ENCODE measurements at places on chromosomes 13 and 19.

GRCh38 chr19:6048793-6049405 lies 61.4 kb downstream of the RFX2 start:
- peak; percentile 79 for DNase-seq

DNA sequence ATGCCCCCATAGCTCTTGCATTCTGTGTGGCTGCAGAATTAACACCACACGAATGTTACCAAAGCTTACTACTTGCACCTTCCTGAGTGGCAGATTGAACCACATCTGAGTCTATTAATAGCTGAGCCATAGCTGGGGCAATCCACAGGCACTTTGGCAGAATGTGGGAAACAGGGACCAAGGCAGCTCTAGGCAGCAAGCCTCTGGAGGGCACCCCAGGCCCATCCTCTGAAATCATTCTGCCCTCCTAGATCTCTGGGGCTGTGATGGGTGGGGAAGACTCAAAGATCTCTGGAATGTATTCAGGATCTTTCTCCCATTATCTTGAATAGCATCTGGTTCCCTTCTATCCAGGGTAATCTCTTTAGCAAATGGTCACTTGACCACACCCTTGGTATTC lies 139.3 kb downstream of the TNFRSF19 start:
- no peak for DNase-seq

- DNase-seq = no peak
Observed at GRCh38 chr13:50078231-50078894, 63.1 kb downstream of the KCNRG start.

DNA sequence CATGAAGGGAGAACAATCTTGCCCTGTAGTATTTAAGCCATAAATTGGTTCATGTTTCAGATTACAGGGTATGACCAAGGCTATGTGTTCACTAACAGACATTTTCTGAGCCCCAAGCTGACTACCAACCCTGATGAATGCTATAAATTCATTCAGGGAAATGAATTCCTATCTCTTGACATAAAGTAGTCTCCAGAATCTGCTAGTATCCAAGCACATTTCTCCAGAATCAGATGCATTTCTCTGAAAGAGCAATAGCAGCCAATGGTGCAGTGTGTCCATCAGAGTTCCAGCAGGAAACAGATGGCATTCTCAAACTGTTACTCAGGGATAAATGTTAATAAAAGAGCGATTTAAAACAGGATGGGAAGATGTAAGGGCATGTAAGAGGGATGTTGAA lies 226.4 kb downstream of the COG6 start:
- no peak for DNase-seq

DNA sequence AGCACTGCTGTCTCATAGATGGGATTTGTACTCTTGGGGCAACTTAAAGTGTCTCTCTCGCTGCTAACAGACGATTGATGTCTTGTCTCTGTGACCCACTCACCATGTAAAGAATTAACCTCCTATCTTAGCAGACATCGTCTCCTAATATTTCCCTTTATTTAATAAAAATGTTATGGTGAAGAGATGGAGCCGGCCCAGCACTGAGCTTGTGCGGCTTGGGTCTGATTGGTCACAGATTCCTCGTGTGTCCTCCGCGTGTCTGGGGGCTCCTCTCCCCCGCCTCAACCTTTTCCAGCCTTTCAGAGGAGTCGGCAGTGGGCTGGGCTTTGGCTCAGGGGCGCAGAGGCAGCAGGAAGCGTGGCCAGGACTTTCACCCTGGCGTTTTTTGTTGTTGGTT lies 13.2 kb upstream of the CRTC1 start:
- DNase-seq = no peak

- DNase-seq = no peak
Observed at GRCh38 chr13:99471221-99472121, 29.8 kb upstream of the TM9SF2 start.

Data from activated naive CD8-positive, alpha-beta T cell treated with anti-CD3 and anti-CD28 coated beads, Interleukin-2, amount 50 U/mL, for 24 hours (primary cell).